ENCODE measurements at places on chromosomes 3 and 15. TPM values are rescaled to one million over a fixed set of nuclear protein-coding genes. Genes with fewer than 3 reads are reported as not detected.

The CHRM5 gene
- not detected for total RNA-seq

The APOD gene
- 1.2 TPM for total RNA-seq

The EXD1 gene
- not detected for total RNA-seq

The C3orf22 gene
- not detected for total RNA-seq

The RYR3 gene
- 0.02 TPM for total RNA-seq

The SCAMP5 gene
- 9.3 TPM for total RNA-seq

The RBP2 gene
- total RNA-seq = not detected

The CPNE9 gene
- total RNA-seq = not detected

The NEK11 gene
- 5.9 TPM for total RNA-seq

All from A549 treated with ZK216348 at 1 μM for 4 hours (cell line).